ENCODE measurements at places on chromosomes 1 and 21.

GRCh38 chr1:32741413-32742198, 39.0 kb upstream of the SYNC start:
- DNase-seq: no peak

- no peak for DNase-seq
Observed at GRCh38 chr21:27058673-27059605, 92.1 kb upstream of the ADAMTS5 start.

GRCh38 chr21:42711667-42712066, 58.2 kb downstream of the PDE9A start:
- DNase-seq: no peak

DNA sequence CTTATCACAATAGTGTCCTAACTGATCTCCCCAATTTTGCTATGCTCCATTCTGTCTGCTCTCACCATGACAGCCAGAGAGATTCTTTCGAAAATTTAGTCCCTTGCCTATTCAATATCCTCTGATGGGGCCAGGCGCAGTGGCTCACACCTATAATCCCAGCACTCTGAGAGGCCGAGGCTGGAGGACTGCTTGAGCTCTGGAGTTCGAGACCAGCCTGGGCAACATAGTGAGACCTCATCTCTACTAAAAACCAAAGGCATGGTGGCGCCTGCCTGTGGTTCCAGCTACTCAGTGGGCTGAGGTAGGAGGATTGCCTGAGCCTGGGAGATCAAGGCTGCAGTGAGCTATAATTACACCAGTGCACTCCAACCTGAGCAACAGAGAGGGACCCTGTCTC, 16.1 kb upstream of the PDZK1IP1 start:
- no peak for DNase-seq

GRCh38 chr1:210093461-210093860, 139.1 kb upstream of the SERTAD4 start:
- DNase-seq: no peak

DNA sequence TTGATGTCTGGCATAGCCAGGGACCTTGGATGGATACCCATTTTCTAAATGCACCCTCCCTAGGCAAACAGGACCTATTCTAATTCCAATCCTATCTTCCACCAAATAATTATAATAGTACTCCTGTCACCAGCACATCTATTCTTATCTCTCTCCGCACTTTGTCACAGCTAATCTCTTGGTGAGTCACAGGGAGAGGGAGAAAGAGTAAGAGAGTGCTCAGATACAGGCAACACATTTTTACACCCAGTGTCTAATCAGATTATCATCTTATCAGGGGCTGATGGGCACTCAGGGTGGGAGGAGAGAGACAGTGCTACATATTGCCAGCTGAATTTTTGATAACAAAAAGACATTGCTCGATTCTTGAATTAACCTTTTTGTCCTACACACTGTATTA, 275.0 kb upstream of the BEND5 start:
- DNase-seq: no peak

DNA sequence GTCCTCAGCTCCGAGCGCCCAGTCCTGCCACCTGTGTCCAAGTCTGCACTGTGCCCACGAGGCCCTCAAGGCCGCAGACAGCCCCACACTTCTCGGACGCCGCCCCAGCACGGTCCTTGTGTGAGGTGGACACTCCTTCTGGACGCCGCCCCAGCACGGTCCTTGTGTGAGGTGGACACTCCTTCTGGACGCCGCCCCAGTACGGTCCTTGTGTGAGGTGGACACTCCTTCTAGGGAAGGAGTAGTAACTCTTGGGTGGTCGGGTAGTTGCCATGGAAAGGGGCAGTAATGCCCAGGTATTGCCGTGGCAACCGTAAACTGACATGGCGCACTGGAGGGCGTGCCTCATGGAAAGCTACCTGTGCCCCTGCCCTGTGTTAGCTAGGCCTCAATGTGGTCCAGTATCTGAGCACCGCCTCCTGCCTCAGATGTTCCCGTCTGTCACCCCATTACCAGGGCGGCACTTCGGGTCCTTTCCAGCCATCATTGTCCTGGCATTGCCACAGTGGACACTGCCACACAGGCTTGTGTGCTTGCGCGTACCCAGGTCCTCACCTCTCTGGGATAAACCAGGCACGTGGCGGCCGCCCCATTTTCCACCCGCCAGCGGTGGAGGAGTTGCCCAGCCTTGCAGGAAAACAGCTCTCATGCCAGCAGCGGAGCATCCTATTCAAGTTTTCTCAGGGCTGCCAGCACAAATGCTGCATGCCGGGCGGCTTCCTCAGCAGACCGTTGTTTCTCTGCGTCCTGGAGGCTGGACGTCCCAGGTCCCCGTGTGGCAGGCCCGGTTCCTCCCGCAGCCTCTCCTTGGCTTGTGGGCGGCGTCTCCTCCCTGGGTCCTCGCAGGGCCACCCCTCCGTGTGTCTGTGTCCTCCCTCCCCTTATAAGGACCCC, 40.8 kb upstream of the POFUT2 start:
- DNase-seq: no peak

DNA sequence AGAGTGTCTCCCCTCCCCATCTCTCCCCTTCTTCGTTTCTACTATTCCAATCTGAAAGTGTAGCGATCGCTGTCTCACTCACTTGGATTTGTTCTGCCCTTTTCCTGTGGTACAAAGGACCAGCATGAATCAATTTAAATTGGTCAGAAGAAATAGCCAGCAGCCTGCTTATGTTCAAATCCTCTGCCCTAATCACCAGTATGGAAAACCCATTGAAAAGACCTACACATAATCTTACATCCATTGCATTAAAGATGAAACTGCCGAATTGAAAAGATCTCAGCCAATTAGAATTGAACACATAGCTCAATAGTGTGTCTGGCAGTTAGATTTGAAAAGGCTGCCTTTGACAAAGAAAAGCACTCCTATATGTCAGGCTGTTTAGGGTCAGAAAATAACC, 122.6 kb downstream of the TNNI3K start:
- DNase-seq: no peak

GRCh38 chr1:91790392-91790791, 95.6 kb downstream of the TGFBR3 start:
- DNase-seq: no peak

- no peak for DNase-seq
Observed at GRCh38 chr1:185741551-185741950, 7.4 kb downstream of the HMCN1 start.

DNA sequence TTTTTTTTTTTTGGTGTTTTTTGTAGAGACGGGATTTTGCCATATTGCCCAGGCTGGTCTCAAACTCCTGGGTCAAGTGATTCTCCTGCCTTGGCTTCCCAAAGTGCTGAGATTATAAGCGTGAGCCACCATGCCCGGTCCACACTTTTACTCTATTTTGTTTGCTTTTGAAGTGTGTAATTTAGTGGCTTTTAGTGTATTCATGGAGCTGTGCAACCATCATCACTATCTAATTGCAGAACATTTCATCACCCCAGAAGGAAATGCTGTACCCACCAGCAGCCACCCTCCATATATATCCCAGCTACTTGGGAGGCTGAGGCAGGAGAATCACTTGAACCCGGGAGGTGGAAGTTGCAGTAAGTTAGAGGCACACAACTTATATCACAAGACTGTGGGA, 136.9 kb upstream of the ERRFI1 start:
- no peak for DNase-seq

DNA sequence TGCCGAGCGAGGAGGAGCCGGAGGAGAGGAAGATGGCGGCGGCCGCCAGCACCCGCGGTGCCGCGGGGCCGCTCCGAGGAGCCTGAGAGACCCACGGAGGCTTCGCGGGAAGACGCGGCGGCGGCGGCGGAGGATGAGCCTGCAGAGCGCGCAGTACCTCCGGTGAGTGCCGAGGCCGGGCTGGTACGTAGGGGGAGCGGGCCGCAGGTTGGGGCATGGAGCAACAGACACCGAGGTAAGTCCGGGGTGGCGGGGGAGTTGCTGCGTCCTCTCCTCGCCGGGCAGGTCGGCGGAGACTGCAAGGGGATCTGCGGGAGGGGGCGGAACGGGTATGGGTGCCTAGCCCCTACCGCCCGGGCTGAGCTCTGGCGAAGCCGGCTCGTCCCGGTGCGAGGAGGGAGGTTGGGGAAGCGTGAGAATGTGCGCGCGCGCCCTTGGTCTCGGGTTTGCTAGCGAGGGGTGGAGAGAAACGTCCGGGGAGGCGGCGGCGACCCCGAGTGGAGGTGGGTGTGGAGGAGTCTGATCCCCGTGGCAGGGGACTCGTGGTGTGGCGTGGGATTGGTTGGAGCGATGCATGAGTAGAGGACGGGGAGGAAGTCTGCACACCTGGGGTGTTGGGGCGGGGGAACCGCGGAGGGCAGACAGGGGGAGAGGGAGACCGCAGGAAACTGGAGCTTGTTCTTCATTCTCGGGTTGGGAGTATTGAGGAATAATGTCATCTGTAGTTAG, at the start of gene SMG7:
Gene SMG7, plus strand, starts transcription at position 12 of the 729 bp plus-strand sequence. Its CDS starts 122 bp downstream, at position 134.
- DNase-seq: no peak

DNA sequence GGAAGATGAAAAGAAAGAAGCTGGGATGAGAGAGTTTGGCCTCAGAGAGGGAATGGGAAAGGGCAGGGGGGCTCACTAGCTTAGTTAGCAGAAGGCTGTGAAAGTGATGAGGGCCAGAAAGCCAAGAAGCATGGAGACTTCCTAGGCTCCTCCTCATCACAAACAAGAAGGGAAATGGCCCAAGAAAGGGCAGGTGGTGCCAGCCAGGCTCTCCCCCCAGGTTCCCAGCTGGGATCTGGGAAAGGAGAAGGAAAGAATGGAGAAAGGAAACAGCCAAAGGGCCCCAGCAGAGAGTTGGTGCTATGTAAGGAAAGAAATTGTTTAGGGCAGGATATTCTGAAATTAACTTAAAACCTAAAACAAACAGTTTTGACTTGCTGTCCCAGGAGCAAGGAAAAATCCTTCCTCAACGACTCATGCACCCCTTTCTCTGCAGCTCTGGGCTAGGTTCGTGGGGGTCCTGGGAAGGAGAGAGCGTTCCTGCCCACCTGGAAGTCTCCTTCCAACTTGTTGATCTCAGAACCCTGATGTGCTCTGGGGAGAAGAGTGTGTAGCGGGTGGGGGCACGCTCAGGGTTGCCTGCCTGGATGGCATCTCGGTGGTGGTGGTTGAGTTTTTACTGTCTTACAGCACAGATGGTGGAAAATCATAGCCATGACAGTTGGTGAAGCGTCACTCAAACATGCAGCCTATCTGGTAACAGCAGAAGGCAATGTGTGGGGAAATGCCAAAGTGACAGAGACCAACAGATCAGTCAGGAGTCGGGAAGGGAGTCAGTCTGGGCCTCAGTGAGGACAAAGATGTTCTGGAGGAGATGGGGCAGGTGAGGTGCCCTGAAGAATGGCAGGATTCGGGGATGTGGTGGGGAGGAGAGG, 147.3 kb downstream of the CLIC6 start:
- no peak for DNase-seq

DNA sequence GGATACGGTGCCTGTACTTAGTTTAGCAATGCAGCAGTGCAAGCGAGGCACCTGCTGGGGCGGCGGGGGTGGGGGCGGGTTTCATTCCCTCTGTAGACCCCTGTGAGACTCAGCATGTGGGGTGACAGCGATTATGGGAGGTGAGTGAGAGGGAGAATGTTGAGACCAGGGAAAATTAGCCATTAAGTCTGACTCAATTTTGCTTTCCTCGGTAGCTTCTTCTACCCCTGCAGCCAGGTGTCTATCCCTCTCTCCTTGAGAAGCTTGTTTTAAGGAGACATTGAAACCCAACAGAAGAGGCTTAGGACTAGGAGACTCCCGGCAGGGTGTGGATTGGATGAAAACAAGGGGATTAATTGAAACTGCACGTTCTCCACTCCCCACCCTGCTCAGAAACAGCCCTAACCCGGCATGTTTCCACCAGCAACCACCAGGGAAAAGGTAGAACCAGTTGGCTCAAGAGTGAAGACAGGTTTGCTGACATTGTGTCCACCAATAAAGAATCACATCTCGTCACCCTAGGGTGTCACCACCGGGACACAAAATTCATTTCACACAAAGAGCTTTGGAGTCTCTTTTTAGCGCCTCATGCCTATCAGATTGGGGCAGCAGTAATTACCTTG, 20.6 kb upstream of the ATF3 start:
- no peak for DNase-seq

DNA sequence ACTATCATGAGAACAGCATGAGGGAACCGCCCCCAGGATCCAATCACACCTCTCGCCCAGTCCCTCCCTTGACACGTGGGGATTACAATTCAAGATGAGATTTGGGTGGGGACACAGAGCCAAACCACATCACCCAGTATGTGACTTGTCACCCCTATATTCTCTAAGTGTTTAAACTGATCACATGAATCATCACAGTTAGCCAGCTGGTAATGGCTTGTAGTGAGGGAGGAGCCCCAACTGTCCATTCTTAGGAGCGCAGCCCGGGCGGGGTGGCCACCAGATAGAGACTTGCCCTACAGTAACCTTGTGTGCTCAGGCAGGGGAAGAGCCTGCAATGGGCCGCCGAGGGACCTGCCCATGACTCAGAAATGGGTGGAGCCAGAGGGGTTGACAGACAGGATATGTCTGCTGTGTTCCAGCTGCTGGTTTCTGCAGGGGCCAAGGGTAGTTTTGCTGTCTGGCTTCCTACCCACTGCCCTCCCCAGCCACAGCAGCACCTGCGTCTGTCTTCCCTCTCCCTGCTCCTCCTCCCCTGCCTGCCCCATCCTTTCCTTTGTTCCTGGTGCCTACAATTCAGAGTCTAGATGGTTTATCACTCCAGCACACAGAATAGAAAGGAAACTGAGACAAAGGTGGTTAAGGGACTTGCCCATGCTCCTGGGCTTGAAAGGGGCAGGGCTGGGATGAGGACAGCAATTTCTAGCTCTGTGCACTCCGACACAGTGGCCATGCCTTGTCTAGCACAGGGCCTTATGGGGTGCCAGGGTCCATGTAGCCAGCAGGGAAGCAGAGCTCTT, 9.2 kb downstream of the ABCG1 start:
- DNase-seq: no peak

GRCh38 chr1:214446772-214447556, 104.4 kb downstream of the PTPN14 start:
- DNase-seq: no peak

DNA sequence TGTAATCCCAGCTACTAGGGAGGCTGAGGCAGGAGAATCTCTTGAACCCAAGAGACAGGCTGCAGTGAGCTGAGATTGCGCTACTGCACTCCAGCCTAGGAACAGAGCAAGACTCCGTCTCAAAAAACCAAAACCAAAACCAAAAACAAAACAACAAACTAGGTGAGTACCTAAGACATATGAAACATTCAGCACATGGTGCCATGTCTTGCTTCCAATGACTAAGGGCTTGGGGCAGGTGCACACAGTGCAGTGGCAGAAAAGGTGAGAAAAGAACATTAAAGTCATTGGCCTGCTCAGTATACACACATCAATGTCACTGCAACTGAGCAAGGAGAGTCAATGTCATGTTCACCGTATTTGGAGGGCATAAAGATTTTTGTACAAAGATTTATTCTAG, 4.1 kb upstream of the ACTA1 start:
- no peak for DNase-seq
